ENCODE measurements at places on chromosomes 5 and 9.

DNA sequence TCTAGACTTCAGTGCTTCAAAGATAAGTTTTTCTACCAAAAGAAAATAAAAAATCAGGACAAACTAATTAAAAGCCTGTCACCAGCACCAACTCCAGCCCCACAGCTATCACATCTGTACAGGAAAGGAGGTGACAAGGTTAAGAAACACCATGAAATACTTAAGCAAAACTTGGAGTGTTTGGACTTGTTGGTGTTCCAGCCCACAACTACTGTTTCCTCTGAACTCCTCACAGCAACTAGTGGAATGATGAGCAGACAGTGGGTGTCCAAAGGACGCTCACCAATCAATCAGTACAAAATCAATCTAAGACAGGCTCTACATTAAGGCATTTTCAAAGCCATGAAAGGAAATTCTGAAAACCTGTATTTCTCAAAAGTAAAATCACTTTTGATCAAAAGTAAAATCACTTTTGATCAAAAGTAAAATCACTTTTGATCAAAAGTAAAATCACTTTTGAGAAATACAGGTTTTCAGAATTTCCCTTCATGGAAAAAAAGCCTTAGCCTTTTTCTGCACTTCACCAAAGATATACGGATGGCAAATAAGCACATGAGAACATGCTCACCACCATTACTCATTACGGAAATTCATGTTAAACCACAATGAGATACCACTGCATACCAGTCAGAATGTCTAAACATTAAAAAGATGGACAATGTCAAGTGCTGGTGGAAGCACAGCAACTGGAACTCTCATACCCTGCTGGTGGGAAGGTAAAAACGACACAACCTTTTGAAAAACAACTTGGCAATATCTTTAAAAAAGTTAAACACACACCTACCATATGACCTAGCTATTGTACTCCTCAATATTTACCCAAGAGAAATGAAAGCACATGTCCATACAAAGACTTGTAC lies 79.7 kb downstream of the MED27 start:
- no peak for DNase-seq

DNA sequence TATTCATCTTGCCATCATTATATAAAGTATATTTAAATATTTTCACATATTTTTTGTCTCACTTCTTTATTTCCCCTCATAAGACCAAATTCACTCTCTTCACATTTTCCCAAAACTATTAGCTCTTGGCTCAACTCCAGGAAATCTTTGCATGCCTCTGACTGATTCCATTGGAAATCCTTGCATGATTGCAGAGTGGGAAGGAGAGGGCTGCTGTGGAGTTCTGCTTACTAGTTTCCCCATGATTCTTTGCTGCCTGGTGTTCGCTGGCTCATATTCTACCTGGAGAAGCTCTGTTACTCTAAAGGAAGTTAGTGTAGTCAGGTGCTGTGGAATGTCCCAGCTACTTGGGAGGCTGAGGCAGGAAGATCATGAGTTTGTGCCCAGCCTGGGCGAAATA lies 41.9 kb downstream of the LIX1 start:
- DNase-seq: no peak

GRCh38 chr9:33315371-33315770 lies 25.1 kb downstream of the NFX1 start:
- DNase-seq: no peak

DNA sequence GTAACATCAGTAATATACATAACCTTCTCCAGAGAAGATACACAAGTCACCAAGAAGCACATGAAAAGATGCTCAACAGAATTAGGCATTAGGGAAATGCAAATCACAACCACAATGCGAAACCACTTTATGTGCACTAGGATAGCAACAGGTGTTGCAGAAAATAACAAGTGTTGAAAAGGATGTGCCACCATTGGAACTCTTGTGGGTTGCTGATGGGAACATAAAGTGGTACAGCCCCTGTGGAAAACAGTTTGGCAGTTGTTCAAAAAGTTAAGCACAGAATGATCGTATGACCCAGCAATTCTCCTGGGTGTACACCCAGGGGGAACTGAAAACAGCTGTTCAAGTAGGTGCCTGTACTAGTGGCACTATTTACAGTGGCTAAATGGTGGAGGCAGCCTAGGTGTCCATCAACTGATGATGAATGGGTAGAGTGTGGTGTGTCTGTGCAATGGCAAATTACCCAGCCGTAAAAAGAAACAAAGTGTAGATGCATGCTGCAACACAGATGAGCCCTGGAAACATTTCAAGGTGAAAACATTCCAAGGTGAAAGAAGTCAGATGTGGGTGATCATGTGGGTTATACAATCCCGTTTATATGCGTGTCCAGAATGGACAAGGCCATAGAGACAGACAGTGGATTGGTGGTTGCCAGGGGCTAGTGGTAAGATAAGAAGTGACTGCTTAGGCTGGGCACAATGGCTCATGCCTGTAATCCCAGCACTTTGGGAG lies 27.2 kb downstream of the CCDC69 start:
- DNase-seq: no peak

DNA sequence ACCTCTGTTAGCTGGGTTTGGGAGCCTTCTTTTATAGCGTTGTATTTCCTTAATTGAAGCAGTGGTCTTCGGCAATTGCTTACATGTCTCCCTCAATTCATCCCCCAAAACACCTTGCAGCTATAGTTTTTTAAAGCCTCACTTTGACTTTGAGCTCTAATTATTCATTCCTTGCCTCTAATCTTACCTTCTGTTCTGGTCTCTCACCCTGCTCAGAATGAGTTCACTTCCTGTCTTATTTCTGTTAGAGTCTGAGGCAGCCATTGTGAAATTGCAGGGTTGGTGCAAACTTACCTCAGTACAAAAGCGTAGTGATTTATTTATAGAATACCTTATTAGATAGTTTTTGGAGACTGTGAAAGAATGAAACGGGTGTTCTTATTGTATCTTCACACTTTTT lies 35.0 kb downstream of the AOPEP start:
- DNase-seq: no peak

DNA sequence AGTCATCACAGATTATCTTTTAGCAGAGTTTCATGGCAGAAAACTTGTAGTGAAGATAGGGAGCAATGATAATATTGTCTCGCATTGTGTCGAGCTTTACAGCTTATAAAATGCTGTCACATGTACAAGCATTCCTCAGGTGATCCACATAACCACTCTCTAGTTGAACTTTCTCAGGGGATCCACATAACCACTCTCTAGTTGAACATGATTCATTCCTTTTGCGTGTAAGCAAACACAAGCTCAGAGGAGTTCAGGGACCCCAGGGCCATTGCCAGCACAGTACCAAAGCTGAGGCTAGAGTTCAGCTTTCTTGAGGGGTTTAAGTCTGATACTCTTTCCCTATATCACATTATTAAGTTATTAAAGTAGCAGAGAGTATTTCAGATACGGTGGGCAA lies 86.7 kb downstream of the CDH6 start:
- DNase-seq: no peak

DNA sequence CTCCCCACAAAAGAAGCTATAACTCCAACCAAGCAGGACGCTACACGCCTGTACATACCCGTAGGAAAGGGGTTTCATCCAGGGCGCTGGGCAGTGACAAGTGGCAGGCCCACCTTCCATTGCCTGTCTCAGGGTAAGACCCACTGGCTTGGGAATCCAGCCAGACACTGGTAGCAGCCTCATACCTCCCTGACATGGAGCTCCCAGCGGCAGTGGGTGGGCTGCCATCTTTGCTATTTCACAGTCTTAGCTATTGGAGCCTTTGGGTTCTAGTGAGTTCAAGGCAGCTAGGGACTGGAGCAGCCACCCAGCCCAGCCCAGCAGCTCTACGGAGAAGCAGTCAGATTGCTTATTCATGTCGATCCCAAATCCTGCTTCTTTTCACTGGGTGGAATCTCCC lies 3.4 kb upstream of the IFNA10 start:
- DNase-seq: no peak

DNA sequence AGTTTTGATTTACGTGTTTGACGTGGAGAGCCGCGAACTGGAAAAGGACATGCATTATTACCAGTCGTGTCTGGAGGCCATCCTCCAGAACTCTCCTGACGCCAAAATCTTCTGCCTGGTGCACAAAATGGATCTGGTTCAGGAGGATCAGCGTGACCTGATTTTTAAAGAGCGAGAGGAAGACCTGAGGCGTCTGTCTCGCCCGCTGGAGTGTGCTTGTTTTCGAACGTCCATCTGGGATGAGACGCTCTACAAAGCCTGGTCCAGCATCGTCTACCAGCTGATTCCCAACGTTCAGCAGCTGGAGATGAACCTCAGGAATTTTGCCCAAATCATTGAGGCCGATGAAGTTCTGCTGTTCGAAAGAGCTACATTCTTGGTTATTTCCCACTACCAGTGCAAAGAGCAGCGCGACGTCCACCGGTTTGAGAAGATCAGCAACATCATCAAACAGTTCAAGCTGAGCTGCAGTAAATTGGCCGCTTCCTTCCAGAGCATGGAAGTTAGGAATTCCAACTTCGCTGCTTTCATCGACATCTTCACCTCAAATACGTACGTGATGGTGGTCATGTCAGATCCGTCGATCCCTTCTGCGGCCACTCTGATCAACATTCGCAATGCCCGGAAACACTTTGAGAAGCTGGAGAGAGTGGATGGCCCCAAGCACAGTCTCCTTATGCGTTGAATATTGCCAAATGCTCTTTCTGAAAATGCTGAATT lies 850 bp downstream of the RRAGA start:
- DNase-seq: no peak

- no peak for DNase-seq
Measured at GRCh38 chr5:71788794-71789193, 69.7 kb downstream of the CARTPT start.

DNA sequence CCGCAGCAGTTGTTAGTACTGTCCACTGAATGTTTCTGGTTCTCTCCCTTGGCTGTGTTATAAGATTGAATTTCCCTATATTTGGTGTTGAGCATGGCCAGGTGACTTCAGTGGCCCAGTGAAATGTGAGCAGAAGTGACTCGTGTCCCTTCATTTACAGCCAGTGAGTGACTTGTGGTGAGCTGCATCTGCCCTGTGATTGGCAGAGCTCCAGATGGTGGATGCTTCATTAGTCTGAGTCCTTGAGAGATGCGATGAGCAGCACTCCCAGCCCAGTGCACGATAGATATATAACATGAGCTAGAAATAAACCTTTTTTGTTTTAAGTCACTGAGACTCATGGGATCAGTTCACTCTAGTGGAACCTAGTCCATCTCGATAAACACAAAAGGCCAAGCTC lies 19.3 kb downstream of the PCSK5 start:
- DNase-seq: no peak

- no peak for DNase-seq
Measured at GRCh38 chr9:7097040-7097715, 339.4 kb downstream of the KDM4C start.

DNA sequence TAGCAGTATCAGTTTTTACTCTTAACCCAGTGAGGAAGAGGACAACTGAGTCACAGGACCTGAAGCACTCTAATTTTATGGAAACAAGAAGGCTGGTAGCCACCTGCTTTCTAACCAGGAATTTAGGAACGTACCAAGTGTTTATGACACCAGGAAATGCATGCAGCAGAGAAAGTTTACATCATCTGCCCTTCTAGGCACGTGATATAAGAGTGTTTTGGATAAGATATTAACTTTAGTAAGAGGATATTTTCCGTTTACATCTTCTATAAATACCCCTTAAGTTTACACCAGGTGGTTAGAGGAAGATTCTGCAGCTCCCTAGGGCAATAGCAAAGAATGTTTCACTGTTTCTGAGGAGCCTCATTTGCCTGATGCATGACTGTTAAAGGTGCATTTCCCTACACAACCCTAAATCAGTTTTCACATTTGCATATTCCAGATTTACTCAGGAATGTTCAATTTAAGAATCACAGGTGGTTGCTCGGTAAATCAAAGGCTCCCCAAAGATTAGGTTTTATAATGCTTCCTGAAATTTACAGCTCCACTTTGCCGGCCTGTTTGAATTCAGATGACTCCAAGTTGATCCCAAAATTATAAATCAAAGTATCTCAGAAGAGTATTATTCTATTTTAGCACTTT lies 1.8 kb downstream of the TSC1 start:
- DNase-seq: no peak

- DNase-seq: no peak
Measured at GRCh38 chr9:70534061-70534460, 119.6 kb upstream of the KLF9 start.

DNA sequence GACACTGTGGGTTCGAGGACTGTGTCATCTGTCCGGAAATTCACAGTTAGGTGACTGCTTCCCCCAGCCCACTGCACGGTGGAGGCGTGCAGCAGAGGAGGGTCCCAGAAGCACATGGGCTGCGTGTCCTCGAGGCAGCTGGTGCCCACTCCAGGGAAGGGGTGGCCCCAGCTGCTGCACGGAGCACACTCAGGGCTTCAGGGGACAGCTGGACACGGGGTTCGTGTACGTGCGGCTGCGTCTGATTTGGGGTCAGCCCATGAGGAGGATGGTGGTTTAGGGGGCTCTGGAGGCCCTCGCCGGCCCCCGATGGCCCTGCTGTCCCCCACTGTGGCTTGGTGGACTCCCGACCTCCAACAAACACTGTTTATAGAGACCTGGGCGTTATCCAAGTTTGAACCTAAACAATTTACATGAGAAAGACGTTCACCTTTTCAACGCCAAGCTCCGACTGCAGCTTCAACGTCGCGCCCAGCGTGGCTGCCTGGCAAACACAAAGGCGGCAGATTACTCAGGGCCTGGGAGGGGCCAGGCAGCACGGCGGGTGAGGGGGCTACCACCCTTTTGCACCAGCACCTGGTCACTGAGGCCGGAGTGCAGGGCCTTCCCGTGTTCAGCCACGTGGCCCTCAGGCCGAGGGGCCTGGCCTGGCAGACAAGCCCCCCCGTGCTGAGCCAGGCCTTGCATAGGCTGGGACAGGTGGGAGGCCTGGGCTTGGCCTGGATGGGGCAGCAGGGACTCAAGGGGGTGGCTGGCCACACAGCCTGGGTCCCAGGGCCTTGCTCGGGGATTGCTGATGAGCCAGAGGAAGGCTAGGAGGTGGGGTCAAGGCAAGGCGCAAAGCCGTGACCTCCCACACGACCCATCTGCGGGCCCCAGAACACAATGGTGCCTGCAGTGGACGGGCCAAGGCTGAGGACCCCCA lies 55.2 kb downstream of the EXD3 start:
- DNase-seq: no peak
